BE2C (cell line): ENCODE measurements at places on chromosomes 7 and 10.
A peak's percentile ranks its signal among the peaks of the same experiment; 100 is the strongest.

DNA sequence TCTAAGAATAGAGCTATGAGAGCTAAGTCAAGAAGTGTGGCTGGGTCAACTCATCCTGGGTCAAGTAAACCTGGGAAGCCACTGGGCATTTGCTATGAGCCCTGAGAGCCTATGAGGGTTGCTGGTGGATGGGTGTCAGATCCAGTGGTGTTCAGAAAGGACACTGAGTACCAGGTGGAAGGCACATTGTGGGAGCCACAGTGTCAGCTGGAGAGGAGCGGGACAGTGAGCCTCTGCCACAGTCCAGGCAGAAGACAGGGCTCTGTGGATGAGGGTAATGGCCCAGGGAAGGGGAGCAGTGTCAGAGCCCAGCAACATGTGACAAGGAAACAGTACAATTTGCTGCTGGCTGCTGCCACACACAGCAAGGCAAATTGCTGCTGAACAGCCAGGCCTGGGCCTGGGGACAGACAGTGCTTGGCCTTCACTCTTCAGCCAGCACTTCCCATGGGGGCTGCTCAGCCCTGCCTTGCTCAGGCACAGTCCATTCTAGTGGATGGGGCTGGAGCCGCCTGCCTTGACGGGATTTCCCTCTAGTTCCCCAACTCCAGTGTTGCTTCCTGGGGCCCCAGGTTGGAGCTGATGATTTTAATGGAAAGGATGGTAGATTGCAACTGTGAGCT, 90.9 kb upstream of the CHST15 start:
- DNase-seq: no peak

DNA sequence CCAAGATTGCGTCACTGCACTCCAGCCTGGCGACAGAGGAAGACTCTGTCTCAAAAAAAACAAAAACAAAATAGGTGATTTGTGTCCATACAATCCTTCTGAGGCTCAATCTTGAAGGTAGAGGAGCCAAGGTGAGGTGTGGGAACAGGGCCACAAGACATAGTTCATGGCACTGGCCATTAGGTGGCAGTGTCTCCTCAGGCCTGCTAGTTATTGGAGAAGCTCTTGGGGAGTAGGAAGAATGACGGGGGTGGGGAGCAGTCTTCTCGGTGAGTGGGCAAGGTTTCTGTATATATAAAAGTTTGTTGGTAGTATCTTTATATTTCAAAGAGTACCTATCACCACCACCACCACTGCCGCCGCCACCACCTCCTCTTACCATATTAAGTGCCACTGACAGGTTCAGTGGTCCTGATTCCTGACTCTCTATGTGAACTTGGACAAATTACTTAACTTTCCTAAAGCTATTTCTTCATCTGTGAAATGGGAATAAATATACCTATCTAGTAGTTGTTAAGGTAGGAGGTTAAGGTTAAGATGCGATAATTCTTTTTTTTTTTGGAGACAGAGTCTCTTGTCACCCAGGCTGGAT, 24.0 kb downstream of the CCSER2 start:
- DNase-seq: peak; percentile 59

DNA sequence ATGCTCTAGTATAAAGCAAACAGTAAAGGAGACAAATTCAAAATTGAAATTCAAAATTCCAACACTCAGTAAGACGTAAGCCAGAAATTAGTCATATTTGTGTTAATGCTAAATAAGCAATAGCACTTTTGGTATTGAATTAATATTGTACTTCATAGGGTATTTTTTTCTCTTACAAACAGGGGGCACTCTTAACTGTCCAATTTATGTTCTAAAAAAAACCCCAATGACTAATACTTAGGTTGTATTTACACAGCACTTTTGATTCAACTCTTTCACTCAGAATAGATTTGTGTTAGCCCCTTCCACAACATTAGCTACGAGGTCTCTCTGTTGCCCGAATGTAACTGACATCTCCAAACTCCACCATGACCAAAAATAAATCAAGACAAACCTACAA, 284.9 kb upstream of the COBL start:
- no peak for DNase-seq

- peak; percentile 28 for DNase-seq
Measured at GRCh38 chr7:101814991-101815825, 2.2 kb upstream of the CUX1 start.
